ENCODE measurements at places on chromosomes 1 and 21. TPM values are rescaled to one million over a fixed set of nuclear protein-coding genes. Genes with fewer than 3 reads are reported as not detected.

GRCh38 chr1:18701183-18701582, 70.5 kb downstream of the PAX7 start:
- no peak for DNase-seq
- no peaks in the 10 kb centered on the region for H3K36me3 ChIP-seq
- no peak overlapping the region for H3K4me3 ChIP-seq
- no peak overlapping the region for H3K27ac ChIP-seq
- no peaks in the 10 kb centered on the region for H3K4me1 ChIP-seq

DNA sequence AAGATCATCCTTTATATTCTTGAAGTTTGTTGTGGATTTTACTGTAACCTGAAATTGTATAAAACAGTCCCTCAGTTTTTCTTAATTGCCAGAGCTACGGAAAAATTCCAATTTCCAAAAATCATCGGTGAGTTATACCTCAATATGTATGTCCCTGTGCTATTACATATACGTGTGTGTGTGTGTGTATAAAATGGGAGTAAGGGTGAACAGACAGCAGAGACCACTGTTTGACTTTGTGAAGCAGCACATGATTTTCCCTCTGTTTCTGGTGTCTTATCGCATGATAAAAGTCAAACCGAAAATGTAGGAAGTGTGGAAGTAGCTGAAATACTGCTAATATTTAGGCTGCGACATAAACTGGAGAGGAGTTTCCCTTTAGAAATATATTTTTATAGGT, 1.2 kb downstream of the OR2T1 start:
- no peak overlapping the region for H3K27ac ChIP-seq
- no peaks in the 10 kb centered on the region for H3K4me1 ChIP-seq
- no peak for DNase-seq
- H3K36me3 ChIP-seq, result no peaks in the 10 kb centered on the region

- no peak overlapping the region for H3K27ac ChIP-seq
- H3K4me3 ChIP-seq, result no peak overlapping the region
- no peaks in the 10 kb centered on the region for H3K27me3 ChIP-seq
- DNase-seq, result no peak
- peaks cover 2% of the 10 kb centered on the region for H3K4me1 ChIP-seq
These were observed 1.0 kb upstream of the IER5 start for GRCh38 chr1:181087400-181087901.

GRCh38 chr1:20404466-20404865, 81.5 kb downstream of the CAMK2N1 start:
- H3K27ac ChIP-seq, result no peak overlapping the region
- no peak for DNase-seq
- no peak overlapping the region for H3K4me3 ChIP-seq

- no peak overlapping the region for H3K27ac ChIP-seq
- H3K36me3 ChIP-seq, result no peaks in the 10 kb centered on the region
- H3K4me3 ChIP-seq, result no peak overlapping the region
- no peaks in the 10 kb centered on the region for H3K27me3 ChIP-seq
- DNase-seq, result no peak
These were observed 870.5 kb upstream of the CXADR start for GRCh38 chr21:16642353-16642752.

DNA sequence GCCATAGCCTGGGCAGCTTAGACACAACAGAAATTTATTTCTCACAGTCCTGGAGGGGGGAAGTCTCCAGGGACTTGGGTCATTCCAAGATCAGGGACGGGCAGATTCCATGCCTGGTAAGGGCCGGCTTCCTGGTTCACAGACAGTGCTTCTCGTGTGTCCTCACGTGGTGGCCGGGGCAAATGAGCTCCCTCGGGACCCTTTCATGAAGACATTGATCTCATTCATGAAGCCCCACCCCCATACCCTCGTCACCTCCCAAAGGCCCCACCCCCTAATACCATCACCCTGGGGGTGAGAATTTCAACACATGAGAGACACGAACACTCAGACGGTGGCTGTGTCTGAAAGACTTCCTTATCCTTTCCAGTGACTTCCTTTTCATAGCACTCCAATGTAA, 51.5 kb downstream of the ACOT7 start:
- no peak overlapping the region for H3K27ac ChIP-seq
- DNase-seq, result no peak
- H3K4me3 ChIP-seq, result no peak overlapping the region
- no peaks in the 10 kb centered on the region for H3K36me3 ChIP-seq
- peaks cover 11% of the 10 kb centered on the region for H3K4me1 ChIP-seq

Gene MSH4
- total RNA-seq, result 0.22 TPM

Gene AMIGO1
- total RNA-seq, result 2.7 TPM

Gene SLC30A2
- not detected for total RNA-seq

Gene UBL4B
- not detected for total RNA-seq

Gene GPATCH3
- total RNA-seq, result 17.4 TPM

Gene L1TD1
- 441 TPM for total RNA-seq

All from H1 (cell line).